LHCN-M2 (cell line): ENCODE measurements at places on chromosomes 6 and 20. TPM values are rescaled to one million over a fixed set of nuclear protein-coding genes. Genes with fewer than 3 reads are reported as not detected.
A peak's percentile ranks its signal among the peaks of the same experiment; 100 is the strongest.

Gene AGER
- 0.45 and 0.80 TPM in 2 replicates for total RNA-seq

Gene DNAH8
- not detected in 2 replicates for total RNA-seq

Gene RAET1G
- 1.2 and 1.3 TPM in 2 replicates for total RNA-seq

Gene PTPRT
- not detected in 2 replicates for total RNA-seq

Gene LY6G6D
- total RNA-seq: not detected in 2 replicates

Gene SERAC1
- total RNA-seq: 8.6 and 11.7 TPM in 2 replicates

- DNase-seq: no peak
These were observed 507.8 kb downstream of the CD83 start for GRCh38 chr6:14625173-14625895.

GRCh38 chr6:18632670-18633410 lies 245.7 kb downstream of the RNF144B start:
- peak; percentile 69 for DNase-seq

DNA sequence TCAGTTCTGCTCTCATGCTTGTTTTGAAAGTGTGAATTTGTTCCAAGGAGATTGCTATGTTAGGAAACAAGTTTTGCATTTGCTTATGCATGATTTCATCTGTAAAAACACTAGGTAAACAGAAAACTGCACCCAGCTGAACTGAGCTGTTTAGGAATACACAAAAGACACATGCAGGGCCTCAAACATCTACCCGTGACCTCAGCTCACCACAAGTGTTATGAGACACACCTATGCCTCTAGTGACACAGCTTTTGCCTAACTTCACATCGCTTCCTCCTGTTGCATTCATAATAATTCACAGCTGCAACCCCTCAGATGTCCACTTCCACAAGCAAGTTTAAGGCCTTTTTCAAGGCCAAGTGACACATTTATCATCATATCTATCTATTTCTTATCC lies 98.0 kb upstream of the SLC24A3 start:
- DNase-seq: no peak

DNA sequence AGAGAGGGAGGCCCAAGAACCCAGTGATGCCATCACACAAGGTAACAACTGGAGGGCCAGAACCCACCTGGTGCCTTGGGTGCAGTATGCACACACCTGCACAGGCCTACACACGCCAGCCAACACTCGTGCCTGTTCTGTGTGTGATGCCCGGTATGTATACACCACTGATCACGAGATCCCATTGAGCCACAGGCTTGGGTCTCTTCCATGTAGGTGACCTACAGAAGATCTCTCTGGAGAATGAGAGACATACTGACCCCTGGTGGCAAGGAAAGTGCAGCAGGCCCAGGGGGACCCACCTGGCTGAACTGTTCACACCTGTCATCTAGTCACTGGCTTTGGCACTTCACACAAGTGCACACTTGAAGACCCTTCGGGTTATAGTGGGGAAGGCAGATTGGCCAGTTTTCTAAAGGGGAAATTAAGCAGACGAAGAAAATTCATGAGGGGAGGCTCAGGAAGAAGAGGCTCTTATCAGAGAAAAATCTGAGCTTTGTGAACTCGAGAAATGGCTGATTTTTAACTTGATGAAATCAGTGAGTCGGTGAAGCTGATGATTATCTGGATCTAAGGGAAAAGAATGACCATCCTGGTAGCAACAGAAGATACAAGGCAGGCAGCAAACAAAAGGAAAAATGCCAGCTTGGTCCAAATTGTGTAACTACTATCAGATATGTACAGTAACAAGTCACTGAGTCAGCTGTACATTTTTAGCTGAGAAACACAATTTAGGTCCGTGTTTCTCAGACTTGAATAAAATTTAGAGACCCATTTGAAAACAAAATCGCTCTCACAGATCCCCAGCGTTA lies 69.1 kb upstream of the PBOV1 start:
- DNase-seq: no peak

DNA sequence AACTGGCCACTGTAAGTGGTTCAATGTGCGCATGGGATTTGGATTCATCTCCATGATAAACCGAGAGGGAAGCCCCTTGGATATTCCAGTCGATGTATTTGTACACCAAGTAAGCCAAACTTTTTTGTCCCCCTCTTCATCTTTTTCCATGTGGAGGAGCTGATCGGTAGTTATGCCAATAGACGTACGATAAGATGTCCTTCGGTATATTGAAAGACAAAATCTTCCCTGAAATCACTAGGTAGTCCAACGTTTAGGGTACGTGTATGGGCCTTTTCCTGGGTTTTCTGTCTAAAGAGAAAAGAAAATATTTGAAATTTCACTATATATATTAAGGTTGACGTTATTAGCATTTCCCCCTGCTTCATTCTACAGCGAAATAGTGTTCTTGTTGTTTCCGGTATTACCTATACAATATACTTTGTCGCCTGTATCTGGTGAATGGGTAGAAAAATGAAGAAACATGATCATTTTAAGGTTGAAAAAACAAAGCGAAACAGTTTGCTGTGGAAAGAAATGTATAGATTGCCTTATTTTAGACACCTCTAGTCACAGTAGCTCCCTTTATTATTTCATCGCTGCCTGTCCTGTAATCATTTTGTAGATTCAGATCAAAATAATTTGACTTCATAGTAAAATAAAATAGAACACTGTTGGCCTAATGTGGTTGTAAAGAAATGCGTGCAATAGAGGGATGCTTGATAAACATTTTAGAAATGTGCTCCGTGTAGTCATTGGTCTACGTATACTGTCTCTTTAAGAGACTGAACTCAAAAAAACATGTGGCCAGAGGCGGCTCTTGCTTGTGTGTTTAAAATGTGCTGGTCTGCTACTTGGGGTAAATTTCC lies 1.5 kb downstream of the LIN28B start:
- DNase-seq: no peak

DNA sequence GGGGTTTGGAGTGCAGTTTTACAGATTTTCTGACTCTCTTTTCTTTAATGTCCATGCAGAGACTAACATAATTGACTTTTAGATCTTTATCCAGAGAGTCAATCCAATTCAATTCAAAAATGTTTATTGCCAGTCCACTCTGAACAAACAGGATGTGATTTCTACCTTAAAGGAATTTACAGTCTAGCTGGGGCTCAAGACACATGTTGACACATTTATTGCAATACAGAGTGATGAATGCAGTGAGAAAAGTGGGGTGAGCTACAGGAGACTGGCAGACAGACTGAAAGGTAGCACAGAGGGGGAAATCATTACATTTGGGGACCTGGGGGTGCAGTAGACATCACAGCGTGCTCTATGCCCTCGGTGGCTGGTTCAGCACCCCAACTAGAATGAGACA lies 193.9 kb downstream of the SLC24A3 start:
- no peak for DNase-seq

GRCh38 chr6:14453712-14454472 lies 336.3 kb downstream of the CD83 start:
- no peak for DNase-seq

DNA sequence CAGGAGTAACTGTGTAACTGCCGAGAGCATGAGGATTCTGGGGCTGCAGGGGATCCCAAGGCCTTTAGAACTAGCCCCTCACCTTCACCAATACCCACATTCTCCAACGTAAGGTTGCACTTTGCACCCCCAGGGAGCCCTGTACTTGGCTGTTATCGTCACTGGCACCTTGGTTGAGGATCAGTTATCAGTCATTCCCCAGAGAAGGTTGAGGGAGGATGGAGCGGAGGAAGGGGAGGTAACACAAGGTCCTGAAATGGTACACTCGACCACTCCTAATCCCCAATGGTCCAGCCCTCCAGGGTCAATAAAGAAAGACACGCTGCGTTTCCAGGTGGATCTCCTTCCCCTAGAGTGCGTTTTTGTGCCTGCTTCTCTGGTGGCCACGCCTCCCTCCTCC lies 1.1 kb upstream of the SPDEF start:
- DNase-seq: no peak

DNA sequence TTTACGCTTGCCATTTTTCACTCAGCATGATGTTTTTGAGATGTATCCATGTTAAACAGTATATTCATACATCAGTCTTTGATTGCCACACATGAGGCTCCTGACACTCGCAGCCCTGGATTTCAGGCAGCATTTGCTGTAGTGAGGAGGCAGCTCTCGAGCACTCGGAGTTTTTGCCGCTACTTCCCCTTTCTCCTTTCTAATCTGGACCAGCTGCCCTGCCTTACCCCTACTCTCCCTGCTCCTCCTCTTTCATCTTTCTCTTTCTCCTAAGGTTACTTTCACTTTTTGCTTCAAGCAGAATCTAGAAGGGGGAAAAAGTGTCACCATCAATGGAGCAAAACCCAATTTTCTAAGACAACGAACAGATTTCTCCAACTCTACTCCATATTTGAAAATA lies 5.9 kb upstream of the CST3 start:
- DNase-seq: no peak

- DNase-seq: no peak
These were observed 49.5 kb downstream of the SRC start for GRCh38 chr20:37395410-37395797.

- DNase-seq: no peak
These were observed 727.8 kb downstream of the QKI start for GRCh38 chr6:164142322-164142721.

GRCh38 chr6:130622142-130622541 lies 205.1 kb upstream of the SMLR1 start:
- DNase-seq: no peak
